Dorsolateral prefrontal cortex (tissue), 122 donors: ENCODE measurements at places on chromosomes 5 and 9.

DNA sequence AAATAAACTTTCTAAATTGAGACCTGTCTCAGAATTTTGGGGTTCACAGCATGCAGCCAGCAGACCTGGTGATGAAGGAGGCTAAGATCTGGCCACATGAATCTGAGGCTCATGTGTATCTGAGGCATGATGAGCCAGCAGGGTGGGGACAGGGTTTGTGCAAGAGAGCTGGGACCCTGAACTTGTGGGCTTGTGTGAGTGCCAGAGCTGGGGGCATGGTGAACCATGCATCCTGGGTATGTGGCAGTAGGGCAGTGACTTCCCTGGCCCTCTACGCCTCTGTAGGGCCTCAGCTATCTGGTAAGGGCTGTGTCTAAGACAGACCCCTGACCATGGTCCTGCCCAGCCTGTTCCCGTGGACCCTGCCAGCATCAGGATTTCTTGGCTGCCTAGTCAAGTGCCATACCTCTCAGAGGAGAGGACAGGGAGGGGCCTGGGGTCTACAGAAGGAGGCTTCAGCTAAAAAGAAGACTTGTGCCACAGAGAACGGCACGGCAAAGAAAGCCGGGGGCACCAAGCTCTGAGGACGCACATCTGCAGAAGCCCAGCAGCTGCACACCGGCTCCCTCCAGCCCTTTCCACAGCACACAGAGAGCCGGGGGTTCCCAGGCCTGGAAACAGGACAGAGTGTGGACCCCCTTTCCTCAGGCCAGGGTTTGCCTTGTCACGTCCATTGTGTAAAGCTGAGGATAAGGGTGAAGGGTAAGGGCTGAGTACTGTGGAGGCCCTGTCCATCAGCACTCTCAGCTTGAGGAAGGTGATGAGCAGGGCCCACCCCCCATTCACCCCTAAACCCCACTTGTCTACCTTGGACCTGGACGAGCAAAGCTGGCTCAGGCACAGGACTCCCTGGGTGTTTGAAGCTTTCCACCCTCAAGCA lies 130.1 kb downstream of the MRPL36 start:
- no peak for DNase-seq

- DNase-seq, result no peak
Measured at GRCh38 chr9:24939109-24939850, 393.6 kb upstream of the IZUMO3 start.

- DNase-seq, result no peak
Measured at GRCh38 chr9:115300874-115301273, 182.9 kb upstream of the TNC start.

DNA sequence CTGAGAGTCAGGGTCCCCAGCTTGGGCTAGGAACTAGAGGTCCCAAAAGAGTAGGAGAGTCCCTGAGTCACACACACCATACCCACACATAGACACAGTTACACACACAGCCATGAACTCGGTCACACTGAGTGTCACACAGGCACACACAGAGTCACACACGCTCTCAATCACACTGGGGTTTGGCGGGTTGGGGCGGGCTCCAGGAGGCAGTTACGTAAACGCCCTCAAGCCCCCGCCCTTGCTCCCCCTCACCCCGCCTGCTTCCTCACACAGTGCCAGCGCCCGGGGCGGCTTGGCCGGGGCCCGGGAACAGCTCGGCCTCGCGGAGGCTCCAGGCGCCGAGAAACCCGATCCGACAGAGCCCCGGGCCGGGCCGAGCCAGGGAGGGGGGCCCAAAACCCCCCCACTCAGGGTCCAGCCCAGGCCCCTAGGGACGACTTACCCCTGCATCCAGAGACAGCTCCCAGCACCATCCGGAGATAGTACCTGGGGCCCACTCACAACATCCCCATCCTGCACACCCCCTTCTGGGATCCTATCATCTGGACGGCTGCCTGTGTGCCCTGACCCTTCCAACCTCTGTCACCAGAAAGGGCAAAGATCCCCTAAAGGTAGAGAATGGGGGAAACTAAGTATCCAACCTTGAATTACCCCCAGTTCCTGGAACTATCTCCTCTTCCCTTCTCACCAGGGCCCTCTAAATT lies 3.5 kb upstream of the CNTFR start:
- DNase-seq, result peak; percentile 72

GRCh38 chr9:97419309-97419867 lies 7.5 kb downstream of the TDRD7 start:
- DNase-seq, result no peak

- DNase-seq, result no peak
Measured at GRCh38 chr5:171270136-171270535, 38.9 kb upstream of the TLX3 start.

GRCh38 chr5:127079994-127080491 lies 6.7 kb upstream of the C5orf63 start:
- DNase-seq, result no peak

GRCh38 chr5:64532657-64533056 lies 26.8 kb downstream of the RGS7BP start:
- no peak for DNase-seq

GRCh38 chr5:23820765-23821471 lies 313.5 kb downstream of the PRDM9 start:
- no peak for DNase-seq

DNA sequence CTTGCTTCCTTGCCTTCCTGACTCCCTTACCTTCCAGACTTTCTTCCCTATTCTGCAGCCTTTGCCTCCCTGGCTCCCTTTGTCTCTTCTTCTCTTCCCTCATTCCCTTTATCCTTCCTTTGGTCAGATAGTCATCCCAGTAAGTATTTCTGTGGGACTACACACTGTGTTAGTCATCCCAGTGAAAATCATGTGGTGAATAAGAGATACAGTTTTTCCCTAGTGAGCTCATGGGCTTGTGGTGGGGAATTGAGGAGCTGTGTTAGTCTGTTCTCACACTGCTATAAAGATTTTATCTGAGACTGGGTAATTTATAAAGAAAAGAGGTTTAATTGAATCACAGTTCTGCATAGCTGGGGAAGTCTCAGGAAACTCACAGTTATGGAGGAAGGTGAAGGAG lies 109.8 kb upstream of the EDIL3 start:
- no peak for DNase-seq

- no peak for DNase-seq
Measured at GRCh38 chr5:139870677-139871076, 75.1 kb downstream of the PSD2 start.

DNA sequence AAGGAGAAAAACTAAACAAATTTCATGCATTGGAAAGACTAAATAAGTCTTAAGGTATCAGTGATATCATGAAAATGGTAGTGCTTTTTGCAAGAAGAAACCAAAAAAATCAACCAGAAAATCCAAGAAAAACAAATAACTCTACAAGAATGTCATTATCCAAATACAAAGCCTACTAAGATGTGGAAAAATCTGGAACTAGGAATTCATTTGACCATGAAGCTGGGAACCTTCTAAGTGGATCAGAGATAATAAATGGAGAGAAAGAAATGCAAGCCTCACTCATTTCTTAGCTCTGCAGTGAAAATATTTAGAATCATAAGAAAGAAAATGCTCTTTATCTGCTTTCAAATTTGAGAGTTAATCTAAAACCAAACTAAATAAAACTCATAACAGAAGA lies 51.3 kb downstream of the RASEF start:
- DNase-seq, result no peak

- DNase-seq, result no peak
Measured at GRCh38 chr5:126972062-126972895, 58.1 kb downstream of the MARCHF3 start.

- no peak for DNase-seq
Measured at GRCh38 chr9:126743041-126743440, 61.8 kb upstream of the ZBTB43 start.

DNA sequence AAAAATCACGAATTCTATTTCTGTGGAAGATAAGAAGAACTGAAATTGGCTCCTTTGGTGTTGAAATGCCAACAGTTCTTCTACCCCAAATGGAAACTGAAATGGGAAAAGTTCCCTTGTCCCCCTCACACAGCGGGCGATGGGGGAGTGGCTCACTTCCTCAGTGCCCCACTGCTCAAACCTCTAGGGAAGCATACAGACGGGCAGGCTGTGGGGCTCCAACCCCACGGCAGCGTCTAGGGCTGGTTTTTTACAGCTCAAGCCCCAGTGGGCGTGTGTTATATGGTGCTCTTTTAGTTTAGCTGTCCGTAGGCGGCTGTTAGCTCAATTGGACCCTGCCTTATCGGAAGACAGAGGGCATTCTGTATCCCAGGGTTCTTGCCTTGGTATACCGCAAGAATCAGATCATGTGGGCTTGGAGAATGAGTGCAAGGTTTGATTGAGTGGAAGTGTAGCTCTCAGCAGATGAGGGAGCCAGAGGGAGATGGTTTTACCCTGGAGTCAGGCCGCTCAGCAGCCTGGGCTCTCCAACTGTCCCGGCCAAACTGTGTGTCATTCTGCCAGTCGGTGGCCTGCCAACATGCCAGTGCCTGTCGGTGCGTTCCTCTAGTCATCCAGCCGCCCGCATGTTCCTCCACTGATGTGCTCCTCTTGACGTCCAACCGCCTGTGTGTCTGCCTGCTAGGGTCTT lies 166.3 kb upstream of the ZNF608 start:
- DNase-seq, result no peak

GRCh38 chr9:89466451-89467277 lies 31.2 kb downstream of the SEMA4D start:
- DNase-seq, result no peak

DNA sequence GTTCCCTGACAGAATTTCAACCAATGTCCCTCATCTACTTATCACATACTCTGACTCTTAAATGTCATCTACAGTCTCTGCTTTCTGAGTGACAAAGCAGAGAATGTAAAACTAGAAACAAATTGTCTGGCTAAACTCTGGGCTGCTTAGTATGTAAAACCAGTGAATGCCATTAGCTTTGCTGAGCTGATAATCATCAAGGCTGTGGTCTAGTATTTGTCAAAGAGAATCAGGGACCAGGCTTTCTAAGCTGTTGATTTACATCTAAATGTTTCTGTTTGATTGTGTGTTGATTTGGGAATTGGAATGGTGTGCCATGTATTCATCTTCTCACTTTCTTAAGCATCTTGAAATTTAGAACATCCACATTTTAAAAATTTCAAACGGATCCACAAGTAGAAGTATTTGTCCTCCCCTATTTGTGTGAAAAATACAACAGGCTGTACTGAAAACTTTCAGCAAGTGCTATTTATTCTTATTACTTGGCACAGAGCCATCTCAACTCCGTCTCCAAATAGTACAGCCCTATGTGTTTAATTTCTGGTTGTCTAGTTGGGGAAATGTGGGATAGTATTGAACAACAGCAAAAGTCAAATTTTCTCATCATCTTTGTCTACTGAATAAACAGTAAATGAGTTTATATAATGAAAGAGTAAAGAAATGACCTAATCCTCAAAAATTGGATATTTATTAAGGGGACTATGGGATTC lies 251.5 kb downstream of the KCTD16 start:
- no peak for DNase-seq

DNA sequence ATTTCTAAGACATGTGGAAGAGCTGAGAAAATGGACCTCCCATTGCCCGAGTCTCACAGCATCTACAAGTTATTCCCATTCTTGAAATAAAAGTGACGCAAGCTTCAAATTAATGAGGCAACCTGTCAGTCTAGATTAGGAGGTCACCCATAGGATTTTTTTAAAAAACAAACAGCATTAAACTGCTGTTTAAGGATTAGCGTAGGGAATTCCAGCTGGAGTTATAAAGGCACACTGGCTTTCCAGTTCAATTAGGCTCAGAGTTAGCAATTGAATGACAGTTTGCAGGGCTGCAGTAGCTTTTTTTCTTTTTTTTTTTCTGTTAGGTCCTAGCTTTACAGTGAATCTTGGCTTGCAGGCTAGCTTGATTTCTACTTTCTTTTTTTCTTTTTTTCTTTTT lies 16.2 kb downstream of the PRKACG start:
- no peak for DNase-seq

DNA sequence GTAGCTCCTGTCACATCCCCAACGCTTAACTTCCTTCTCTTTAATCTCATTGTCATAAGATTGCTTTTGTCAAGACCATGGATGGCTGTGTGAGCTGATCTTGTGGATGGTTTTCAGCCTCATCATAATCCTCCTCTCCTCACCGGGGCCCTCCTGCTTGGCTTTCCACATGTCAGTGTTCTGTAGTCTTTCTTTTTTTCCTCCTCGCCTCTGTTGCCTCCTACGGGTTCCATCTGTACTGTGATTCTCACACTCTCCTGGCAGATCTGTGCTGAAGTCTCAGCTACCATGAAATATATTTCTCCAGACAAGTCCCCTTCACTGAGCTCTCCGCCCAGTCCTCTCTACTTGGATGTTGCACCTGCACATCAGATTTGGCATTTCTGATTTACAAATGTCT lies 34.9 kb upstream of the FAM120AOS start:
- no peak for DNase-seq

- DNase-seq, result no peak
Measured at GRCh38 chr5:14767053-14767452, 102.5 kb downstream of the OTULIN start.

- DNase-seq, result no peak
Measured at GRCh38 chr9:133787754-133788025, 49.5 kb upstream of the SARDH start.

DNA sequence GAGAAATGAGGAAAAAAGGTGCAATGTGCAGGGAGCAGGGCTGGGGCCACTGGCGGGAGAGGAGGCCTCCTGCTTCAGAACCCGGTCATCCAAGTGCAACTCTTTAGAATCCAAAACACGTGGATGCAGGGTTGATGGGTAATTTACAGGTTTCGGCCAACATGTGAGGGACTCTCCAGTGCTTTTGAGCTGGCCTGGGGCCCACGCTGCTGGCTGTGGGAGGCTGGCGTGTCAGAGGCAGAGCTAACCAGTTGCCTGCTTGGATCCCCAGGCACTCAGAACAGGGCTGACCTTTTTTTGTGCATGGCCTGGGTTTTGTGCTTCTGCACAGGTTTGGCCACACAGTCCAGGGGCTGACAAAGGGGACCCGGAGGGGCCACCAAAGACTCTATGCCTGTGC lies 61.6 kb downstream of the GADD45G start:
- DNase-seq, result no peak

GRCh38 chr9:21965401-21965951 lies 28.7 kb downstream of the CDKN2A start:
- DNase-seq, result no peak

GRCh38 chr5:14263699-14264098 lies 120.6 kb downstream of the TRIO start:
- DNase-seq, result no peak

DNA sequence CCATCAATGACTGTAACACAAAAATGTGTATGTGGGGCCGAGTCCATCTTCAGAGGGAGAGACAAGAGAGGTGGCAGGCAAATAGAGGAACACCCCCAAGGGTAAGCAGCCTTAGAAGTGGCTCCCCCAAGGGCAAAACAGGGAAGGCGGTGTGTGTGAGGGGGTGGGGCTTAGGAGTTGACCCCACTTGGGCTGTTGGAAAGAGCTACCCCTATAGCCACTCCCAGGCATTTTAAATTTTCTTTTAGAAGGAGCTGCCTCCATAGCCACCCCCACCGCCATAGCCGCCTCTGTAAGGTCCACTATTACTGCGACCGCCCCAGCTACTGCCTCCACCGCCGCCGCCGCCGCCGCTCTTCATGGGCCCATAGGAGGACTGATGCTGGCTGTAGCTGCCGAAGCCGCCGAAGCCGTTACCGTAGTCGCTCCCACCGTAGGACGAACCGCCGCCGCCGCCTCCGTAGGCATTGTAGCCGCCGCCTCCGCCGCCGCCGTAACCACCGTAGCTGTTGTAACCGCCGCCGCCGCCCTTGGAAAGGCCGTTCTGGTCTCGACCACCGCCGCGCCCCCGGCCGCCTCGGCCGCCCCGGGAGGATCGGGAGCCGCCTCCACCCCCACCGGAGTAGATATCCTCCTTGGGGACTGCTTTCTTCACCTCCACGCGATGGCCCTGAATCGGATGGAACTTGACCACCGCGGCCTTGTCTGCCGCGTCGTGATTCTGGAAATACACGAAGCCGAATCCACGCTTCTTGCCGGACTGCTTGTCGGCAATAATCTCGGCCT lies 1.1 kb downstream of the HNRNPA0 start:
- DNase-seq, result no peak
